ENCODE measurements at places on chromosomes 16 and 17. TPM values are rescaled to one million over a fixed set of nuclear protein-coding genes. Genes with fewer than 3 reads are reported as not detected.

Gene PLLP
- 4.2 TPM for total RNA-seq

Gene KRT31
- not detected for total RNA-seq

- peak; percentile 41 for DNase-seq
Measured at GRCh38 chr17:38605841-38606645, at the start of gene SRCIN1. TSS of gene SRCIN1 (minus strand) at chr17:38605952. CDS start at chr17:38605705, 247 bp downstream.

Gene HS3ST6
- not detected for total RNA-seq

Gene SMIM5
- total RNA-seq, result not detected

- no peak for DNase-seq
Measured at GRCh38 chr16:31542763-31543162, 15.1 kb downstream of the AHSP start.

- no peak for DNase-seq
Measured at GRCh38 chr17:64145375-64145750, 15.4 kb upstream of the ERN1 start.

- DNase-seq, result no peak
Measured at GRCh38 chr17:13253733-13254410, 236.0 kb upstream of the ELAC2 start.

DNA sequence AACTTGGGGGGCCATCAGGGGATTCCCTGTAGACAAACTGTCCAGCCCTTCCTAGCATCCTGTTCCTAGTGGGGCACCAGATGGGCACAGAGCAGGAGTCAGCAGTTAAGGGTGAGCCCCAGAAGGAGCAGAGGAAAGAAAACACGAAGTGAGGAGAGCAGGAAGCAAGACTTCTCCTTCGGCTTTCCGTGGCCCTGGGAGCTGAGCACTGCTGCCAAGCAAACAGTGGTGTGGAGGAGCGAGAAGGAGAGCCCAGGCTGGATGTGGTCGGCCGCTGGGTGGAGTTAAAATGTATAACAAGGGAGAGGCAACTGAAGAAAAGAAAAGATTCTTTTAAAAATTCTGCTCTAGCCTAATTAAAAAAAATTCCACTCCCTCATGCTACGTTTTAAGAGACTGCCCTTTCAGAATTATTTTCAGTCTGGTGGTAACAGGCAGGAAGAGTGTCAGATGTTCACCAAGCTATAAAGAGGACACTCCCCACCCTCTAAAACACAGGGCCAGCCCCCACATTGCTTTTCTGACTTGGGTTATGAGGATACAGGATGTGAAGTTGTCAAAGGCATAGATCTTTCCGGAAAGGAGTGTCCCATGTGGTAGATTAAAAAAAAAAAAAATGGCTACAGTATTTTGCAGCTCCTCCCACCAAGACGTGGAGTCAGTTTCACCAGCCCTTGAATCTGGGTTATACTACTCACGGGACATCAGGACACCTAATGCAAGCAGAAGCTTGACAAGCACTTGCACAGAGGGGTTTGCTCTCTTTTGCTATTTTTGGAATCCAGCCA lies 74.9 kb upstream of the ZFHX3 start:
- DNase-seq, result no peak

DNA sequence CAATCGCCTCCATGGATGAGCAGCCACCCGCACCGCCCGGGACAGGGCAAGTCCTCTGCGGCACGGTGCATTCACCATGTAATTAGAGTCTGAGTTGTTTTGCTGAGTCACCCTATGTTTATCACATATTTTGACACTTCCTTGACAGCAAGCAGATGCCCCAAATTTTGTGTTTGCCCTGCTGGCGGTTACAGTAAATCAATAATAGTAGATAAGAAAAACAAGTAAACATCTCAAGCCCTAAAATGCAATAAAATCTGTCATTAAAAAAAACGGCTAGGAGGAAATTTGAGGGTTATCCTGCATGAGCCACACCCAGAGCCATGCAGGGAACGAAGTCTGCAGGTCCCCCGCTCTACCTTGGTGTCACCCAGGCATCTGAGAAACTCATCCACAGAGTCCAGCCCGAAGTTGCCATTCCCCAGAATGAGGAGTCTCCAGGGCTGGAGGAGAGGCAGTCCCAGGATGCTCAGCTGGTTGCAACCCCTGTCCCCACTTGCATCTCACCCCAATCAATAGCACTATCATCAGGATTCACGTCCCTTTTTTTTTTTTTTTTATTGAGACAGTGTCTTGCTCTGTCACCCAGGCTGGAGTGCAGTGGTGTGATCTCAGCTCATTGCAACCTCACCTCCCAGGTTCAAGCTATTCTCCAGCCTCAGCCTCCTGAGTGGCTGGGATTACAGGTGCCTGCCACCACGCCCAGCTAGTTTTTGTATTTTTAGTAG lies 16.5 kb upstream of the ST6GALNAC1 start:
- DNase-seq, result no peak

Gene NUP88
- total RNA-seq, result 94.0 TPM

GRCh38 chr16:51359141-51359955 lies 208.3 kb upstream of the SALL1 start:
- no peak for DNase-seq

DNA sequence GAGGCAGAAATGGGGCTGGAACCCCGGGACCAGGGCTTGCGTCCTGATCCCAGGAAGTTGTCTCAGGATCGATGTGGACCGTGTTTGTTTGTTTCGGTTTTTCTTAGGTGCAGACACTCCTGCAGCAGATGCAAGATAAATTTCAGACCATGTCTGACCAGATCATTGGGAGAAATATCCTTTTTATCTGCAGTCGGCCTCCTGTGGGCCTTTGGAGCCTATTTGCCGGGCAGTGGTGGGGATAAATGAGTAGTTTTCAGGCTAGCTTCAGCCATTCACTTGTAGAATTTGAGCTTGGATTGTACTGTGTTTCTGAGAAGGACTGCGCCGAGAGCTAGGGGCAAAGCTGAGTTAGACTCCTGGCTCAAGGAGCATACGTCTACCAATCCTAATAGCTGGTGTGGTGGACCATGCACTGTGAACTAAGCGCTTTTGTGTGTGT lies 816 bp downstream of the HSBP1 start:
- DNase-seq, result no peak

DNA sequence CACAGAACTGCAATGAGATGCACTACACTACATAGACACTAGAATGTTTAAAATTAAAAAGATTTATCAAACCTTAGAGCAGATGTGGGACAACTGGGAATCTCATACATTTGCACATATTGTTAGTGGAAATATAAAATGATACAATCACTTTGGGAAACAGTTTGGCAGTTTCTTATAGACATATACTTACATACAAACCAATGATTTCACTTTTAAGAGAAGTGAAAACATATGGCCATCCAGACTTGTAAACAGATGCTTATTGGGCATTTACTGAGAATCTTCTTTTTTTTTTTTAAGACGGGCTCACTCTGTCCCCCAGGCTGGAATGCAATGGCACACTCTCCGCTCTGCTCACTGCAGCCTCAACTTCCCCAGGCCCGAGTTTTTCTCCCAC lies 50.1 kb downstream of the AXIN2 start:
- DNase-seq, result no peak

DNA sequence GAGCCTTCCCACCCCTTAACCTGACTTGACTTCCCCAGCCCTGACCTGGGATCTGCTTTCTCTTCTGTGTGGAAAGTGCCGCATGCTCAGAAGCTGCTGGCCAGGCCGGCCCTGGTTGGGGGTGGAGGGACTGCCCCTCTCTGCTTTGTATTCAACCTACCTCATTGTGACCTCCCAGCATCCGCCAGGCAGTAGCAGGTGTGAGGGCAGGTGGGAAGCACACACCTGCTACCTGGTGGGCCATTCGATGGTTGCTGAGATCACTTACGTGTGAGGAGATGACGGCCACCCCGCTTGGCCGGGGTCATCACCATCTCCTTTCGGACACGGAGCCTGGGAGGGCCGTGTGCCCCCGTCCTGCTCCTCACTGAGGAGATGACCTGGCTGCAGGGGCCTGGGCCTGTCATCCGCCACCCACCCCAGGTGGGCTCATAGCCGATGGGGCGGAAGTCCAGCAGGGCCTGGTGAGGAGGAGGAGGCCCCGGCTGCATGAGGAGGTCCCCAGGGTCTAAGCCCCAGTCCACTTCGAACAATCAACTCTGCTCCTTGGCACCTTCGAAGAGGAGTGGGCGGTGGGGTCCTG lies 7.1 kb downstream of the CPNE7 start:
- DNase-seq, result no peak

- DNase-seq, result no peak
Measured at GRCh38 chr17:82241183-82241925, 12.5 kb downstream of the SLC16A3 start.

- DNase-seq, result peak; percentile 93
Measured at GRCh38 chr17:21286066-21286770, 1.7 kb downstream of the MAP2K3 start.

Gene CSH2
- total RNA-seq, result not detected

Gene SLC13A2
- not detected for total RNA-seq

Gene BCL6B
- 57.9 TPM for total RNA-seq

- no peak for DNase-seq
Measured at GRCh38 chr16:28886945-28887344, 8.7 kb downstream of the ATP2A1 start.

DNA sequence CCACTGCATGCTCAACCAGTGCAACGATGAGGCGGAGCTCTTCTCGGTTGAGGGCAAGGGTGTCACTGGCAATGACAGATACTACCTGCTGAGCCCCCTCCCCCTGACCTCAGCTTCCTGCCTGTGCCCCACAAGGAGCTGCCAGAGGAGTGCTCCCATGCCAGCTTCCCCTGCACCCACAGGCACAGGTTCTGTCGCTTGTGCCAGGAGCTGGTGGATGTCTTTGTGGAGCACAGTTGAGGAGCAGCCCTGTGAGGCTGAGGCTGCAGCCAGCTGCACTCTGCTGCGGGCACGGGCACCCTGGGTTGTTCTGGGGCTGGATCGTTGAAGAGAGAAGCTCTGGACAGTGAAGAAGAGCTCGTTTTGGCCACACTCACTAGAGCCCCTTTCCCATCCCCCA lies 165.3 kb upstream of the ZNF267 start:
- no peak for DNase-seq

DNA sequence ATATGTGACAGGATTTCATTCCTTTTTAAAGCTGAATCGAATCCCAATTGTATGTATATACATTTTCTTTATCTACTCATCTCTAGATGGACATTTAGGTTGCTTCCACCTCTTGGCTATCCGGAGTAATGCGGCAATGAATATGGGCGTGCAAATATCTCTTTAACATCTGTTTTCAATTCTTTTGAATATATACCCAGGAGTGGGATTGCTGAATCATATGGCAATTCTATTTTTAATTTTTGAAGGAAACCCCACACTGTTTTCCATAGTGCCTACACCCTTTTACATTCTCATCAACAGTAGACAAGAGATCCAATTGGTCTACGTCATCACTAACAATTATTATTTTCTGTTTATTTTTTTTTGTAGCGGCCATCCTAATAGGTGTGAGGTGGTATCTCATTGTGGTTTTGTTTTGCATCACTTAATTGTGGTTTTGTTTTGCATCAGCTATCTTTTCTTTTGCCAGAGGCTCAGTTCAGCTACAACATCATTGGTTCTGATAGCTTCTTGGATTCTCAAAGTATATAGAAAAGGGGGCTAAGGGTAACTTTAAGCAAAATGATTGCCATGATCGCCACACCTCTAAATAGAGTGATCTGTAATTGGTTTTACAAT lies 25.6 kb upstream of the MAP2K6 start:
- no peak for DNase-seq

DNA sequence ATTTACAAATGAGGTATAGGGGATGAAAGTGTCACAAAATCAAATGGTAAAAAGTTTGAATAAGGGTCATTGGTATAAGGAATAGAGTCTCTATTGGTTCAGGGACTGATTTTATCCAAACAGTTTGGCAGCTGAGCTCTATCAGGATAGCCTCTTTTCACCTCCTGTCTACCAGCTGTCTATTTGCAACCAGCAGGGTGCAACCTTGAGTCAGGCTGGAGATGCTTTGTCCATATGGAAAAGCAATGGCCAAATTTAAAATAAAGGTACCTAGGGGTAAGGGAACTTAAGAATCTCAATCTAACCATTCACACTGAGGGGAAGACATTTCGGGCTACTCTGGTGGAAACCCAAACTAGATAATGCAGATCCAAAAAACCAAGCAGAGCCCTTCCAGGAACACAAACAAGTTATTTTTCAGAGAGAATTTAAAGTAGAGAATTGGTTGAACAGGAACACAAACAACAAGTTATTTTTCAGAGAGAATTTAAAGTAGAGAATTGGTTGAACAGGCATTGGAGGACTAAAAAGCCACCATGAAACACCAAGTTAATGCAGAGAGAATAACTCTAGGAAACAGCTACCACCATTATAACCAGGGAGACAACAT lies 12.6 kb upstream of the CA10 start:
- DNase-seq, result no peak
